ENCODE measurements at places on chromosomes 12 and 14.
A peak's percentile ranks its signal among the peaks of the same experiment; 100 is the strongest.

DNA sequence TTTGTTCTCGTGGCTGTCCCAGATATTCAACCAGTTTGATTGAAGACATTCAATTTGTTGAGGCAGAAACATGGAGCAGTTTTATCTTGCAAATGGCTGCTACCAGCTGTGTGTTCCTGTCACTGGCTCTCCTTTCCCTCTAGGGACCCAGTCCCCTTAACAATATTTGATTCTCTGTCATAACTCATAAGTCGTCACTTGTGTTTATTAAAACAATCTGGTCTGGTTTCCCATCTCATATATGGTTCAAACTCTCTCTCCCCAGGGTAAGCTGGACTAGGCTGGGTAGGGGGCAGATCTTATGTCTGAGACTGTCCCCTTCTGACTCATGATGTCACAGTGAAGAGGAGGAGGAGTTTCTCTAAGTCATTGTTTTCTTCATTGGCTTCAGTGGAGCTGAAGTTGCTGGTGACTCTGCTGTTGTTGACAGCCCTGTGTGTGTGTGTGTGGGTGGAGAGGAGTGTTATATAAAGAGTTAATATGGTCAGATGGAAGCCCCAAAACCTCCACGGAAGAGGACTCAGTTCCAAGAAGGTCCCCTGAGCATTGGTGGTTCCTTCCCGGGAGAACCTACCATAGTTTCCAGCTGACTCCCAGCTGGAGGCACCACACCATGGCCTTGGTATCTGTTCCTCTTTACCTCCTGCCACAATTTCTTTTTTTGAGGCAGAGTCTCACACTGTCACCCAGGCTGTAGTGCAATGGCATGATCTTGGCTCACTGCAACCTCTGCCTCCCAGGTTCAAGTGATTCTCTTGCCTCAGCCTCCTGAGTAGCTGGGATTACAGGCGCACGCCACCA lies 16.1 kb upstream of the GNG2 start:
- DNase-seq: no peak

GRCh38 chr12:117404940-117405339 lies 43.5 kb upstream of the NOS1 start:
- no peak for DNase-seq

- no peak for DNase-seq
Observed at GRCh38 chr14:90451961-90452360, 55.1 kb downstream of the CALM1 start.

DNA sequence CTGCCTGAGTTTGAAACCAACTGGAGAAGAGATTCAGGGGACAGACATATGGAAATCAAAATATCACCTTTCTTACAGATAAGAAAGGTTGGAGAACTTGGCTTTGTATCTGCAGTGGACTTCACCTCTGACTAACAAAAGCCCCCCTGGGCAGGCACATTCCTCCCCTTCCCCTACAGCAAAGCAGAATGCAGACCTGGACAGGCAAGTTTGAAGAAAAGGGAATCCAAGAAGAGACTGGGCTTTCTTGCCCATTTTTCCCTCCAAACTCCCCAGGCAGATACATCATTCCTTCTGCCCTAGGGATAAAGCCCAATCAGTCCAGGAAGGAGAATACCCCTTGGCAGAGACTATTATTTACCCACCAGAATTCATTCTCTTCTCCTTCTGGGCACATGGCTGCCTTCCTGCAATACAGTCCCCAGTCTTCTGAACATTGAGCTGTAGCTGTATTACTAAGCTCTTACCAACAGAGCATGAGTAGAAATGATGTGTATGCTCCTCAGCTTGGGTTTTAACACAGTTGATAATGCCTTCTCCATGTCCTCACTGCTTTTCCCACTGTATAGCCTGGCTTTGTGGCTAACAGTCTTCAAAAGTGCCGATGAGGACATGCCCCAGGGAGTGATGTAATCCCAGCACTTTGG lies 17.4 kb upstream of the NAP1L1 start:
- no peak for DNase-seq

GRCh38 chr12:77402716-77403115 lies 337.3 kb upstream of the E2F7 start:
- DNase-seq: peak; percentile 5

DNA sequence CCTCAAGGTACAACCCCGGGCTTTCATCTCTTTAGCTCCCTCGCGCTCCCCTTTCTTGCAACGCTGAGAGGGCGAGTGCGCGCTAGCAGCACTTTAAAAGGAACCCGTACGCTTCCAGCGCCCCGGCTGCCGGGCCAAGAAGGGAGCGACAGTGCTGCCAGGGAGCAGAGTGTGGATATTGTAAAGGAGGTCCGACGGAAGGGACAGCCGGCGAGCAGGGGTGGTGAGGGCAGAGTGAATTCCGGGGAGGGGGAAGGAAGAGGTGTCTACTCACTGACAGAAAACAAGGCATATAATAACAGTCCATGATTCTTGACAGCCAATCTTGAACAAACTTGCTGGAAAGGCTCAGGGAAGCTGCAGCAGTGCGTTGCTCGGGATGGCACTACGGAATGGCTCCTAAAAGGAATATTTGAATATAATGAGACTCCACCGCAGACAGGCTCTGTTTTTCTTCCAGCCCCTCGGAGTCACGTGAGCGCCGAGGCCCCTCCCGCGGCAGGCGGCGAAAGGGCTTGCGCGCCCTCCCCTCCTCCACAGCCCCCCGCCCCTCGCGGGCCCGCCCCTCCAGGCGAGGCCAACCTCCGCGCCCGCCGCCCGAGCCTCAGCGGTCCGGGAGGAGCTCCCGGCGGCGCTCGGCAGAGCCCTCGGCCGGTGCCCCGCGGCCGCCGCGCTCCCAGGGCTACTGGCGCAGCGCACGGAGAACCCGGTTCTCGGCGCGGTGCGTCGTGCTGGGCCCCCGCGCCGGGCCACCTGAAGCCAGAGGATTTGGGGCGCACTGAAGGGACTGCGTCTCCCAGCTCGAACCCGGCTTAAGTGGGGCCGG lies 3.4 kb downstream of the BMP4 start:
- peak; percentile 94 for DNase-seq
